NCI-H1417 treated with DMSO at 0.1 percent for 48 hours (cell line): ENCODE measurements at places on chromosomes 4 and X.

GRCh38 chr4:61605984-61606383 is 405.9 kb downstream of the ADGRL3 start:
- no peak for DNase-seq

DNA sequence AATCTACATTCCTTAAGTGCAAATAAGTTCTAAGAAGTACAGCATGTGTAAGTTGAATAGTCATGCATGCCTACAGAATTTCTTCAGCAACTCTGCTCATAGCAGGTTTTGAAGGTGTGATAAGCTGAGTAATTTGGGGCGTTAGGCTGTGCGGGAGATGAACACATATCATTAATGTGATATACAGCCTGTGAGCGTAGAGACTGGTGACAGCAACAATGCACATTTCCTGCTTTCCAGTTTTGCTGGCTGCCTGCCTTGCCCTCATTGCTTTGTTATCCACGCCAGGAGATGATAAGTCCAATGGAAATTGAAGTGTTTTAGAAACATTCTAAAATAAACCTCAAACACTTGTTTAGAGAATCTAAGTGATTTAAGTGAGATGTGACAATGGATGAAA is 1709.4 kb downstream of the ARAP2 start:
- no peak for DNase-seq

DNA sequence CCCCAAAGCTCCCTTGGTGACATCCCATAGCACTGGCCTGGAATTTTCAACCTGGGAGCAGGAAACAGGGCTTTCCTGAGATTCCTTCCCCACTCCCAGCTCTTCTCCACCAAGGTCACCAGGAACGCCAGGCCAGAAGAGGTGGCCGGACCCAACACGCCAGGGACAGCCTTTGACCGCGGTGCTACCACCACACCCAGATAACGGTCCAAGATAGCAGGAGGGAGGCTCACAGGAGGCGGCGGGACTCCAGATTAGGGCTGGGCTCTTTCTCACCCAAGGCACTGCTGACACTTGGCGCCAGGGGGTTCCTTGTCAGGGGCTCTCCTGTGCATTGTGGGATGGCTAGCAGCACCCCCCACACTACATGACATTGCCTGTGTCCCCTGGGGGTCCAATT is 22.9 kb downstream of the ZFYVE28 start:
- DNase-seq: no peak

GRCh38 chr4:152394791-152395190 is 141.1 kb downstream of the FBXW7 start:
- no peak for DNase-seq

DNA sequence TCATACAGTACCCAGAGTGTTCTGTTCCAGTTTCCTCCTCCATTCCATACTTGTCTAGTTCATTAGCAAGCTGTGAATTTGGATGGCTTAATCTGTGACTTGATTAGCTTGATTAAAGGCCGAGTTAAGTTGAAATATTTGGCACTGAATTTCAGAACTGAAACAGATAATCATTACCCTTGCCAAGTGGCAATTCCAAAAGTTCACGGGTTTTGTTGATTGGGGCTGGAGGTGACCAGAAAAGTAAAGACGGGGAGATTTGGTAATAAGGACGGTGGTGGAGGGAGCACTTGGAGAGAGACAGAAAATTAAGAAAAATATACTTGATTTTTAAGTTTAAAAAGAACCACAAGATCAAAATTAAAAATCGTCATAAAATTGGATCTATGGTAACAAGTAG is 21.9 kb upstream of the KLHL2 start:
- DNase-seq: no peak

GRCh38 chrX:97400492-97400891 is 516.8 kb downstream of the RPA4 start:
- DNase-seq: no peak

GRCh38 chr4:163846008-163846407 is 351.5 kb downstream of the TMA16 start:
- DNase-seq: no peak
